ENCODE measurements at places on chromosomes 1 and 21. TPM values are rescaled to one million over a fixed set of nuclear protein-coding genes. Genes with fewer than 3 reads are reported as not detected.

GSTM4 gene
- total RNA-seq = 20.7 TPM

TMEM59 gene
- total RNA-seq = 85.9 TPM

TMEM52 gene
- total RNA-seq = 1.3 TPM

NPHS2 gene
- not detected for total RNA-seq

RCAN1 gene
- total RNA-seq = 25.9 TPM

Data from bronchus fibroblast of lung (primary cell).